Right cardiac atrium (tissue), 5 donors: ENCODE measurements at places on chromosomes 12 and 14. TPM values are rescaled to one million over a fixed set of nuclear protein-coding genes. Genes with fewer than 3 reads are reported as not detected.

- DNase-seq, result peak; percentile 68
Measured at GRCh38 chr12:2845280-2845679, 10.4 kb upstream of the NRIP2 start.

- DNase-seq, result no peak
Measured at GRCh38 chr14:69701857-69702256, 65.1 kb upstream of the SRSF5 start.

NTF3 gene
- total RNA-seq, result 0.53 TPM

ACRBP gene
- total RNA-seq, result 1.1 TPM

GRCh38 chr14:79511146-79511545 lies 700.2 kb downstream of the DIO2 start:
- DNase-seq, result no peak

GRCh38 chr14:77099425-77100167 lies 1.5 kb downstream of the CIPC start:
- DNase-seq, result no peak

C3AR1 gene
- 7.3 TPM for total RNA-seq

GRCh38 chr14:32841698-32842097 lies 97.0 kb upstream of the NPAS3 start:
- no peak for DNase-seq

DNA sequence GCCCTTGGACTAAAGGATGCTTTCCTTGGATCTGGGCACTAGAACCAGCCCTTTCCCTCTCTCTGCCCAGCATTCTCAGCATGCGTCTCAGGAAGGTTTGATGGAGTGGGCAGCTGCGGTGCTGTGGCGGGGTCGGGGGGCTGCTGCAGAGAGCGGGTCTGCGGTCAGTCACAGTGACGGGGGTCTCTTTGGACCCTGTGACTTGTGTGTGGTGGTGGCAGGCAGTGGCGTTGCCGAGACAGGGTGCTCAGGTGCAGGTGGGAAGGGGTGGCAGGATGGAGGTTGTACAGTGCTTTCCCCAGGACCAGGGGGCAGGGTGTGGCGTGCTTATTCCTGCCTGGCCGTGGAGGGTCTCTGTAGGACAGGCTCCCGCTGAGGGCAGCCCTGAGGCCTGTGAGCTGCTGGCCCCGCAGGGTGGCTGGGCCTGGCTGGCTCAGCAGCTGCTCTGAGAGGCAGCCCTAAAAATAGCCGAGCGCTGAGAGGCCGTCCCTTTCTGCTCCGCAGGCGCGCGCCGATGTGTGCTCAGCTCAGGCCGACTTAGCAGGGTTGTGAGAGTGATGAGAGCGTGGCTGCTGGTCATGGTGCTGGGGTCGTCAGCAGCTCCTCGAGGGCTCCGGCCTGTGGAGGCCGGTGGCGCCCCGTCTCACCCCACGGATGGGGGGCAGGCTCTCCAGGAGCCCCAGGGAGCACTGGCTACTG lies 9.7 kb downstream of the PACS2 start:
- peak; percentile 81 for DNase-seq

APOLD1 gene
- 17.5 TPM for total RNA-seq

GRCh38 chr12:56304872-56305590 lies 4.9 kb upstream of the CS start:
- DNase-seq, result no peak

DNA sequence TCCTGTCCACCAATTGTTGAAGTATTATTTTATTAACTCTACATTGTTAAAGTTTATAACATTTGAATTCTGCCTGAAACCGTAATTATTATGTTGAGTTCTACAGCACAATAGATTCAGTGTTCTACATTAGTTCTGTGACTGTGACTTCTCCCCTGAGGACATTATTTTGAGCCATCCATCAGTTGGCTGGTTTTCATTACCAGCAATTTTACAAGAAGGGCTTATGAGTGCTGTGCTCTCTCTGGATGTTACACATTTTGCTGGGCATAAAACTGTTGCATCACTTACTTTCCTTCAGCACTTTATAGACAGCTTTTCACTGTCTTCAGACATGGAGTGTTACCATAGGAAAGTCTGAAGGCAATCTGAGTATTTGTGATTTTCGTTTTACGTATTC lies 118.2 kb upstream of the KITLG start:
- no peak for DNase-seq

- DNase-seq, result no peak
Measured at GRCh38 chr12:130672089-130672820, 43.8 kb downstream of the RIMBP2 start.

GRCh38 chr12:109518820-109519665 lies 41.6 kb downstream of the UBE3B start:
- DNase-seq, result peak; percentile 76

- peak; percentile 73 for DNase-seq
Measured at GRCh38 chr12:120356567-120357030, 12.4 kb downstream of the MSI1 start.

- no peak for DNase-seq
Measured at GRCh38 chr12:100058482-100059029, 73.8 kb upstream of the ANKS1B start.

- DNase-seq, result no peak
Measured at GRCh38 chr14:96094211-96094610, 55.0 kb downstream of the C14orf132 start.

- DNase-seq, result no peak
Measured at GRCh38 chr14:103301512-103302354, 32.3 kb upstream of the EIF5 start.

- no peak for DNase-seq
Measured at GRCh38 chr12:26297396-26298070, 102.2 kb downstream of the SSPN start.

PMEL gene
- 1.3 TPM for total RNA-seq

KRT80 gene
- total RNA-seq, result not detected

DNA sequence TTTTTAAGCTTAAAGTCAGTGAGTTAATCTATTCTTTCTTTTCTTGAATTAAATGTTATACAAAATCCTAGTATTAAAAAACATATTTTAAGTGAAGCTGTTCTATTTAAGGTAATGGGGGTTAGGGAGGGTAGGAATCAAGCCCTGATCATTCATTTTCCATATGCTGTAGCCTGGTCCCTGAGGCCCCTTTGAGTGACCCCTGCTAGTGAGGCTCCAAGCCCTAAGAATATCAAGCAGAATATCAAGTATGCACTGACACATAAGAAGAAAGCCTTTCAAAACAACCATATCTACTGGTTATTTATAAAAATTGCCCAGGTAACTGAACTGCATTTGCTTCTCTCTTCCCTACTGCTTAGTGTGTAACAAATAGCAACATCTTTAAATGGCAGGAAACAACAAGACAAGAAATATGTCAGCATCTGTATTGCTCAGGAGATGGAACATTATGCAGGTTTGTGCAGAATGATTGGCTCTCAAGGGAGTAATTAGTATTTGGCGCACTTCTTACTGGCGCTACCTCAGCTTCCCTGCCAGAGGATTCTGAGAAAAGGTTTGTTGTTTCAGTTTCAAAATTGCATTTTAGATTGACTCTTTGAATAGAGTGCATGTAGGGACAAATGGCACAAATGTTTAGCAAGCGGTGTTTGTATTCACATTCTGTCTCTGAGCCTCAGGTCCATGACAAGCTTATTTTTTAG lies 223.0 kb downstream of the DUSP6 start:
- no peak for DNase-seq

GRCh38 chr12:132480623-132481132 lies 9.3 kb upstream of the FBRSL1 start:
- DNase-seq, result peak; percentile 35

GRCh38 chr12:106425061-106425702 lies 67.6 kb downstream of the POLR3B start:
- DNase-seq, result no peak

- DNase-seq, result no peak
Measured at GRCh38 chr14:89352976-89353765, 63.9 kb downstream of the FOXN3 start.

DNA sequence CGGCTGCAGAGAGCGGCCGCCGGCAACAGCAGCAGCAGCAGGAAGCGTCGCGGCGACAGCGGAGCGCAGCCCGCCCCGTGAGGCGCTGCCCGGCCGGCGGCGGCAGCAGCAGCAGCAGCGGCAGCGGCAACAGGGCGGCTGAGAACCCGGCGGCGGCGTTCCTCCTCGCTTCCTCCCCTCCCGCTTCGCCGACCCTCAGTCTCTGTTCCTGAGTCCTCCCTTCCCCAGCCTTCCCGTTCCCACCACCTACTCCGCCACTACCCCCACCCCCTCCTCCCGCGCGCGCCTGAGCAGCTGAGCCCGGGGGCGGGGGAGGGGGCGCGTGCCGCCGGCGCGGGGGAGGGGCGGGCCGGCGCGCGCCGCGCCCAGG lies 310 bp downstream of the BICDL1 start:
- DNase-seq, result no peak

- DNase-seq, result no peak
Measured at GRCh38 chr12:90959032-90959431, 4.1 kb upstream of the CCER1 start.

GRCh38 chr14:35247777-35248475 lies 44.3 kb upstream of the PSMA6 start:
- DNase-seq, result no peak

DNA sequence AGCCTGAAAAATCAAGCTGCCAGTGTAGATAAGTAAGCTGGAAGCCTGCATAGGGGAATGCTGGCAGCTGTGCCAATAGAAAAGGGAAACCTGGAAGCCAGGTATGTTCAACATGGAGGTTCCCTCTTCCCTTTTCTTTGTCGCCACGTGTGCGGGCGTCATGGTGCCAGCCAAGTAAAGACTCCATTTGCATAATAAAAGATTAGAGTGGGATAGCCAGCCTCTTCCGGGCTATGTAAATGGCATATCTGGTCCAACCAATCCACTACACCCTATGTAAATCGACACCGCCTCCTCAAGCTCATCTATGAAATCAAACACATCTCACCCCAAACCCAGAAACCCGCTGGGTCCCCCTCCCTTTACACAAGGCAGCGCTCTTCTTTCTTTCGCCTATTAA lies 5.6 kb upstream of the ADGRD1 start:
- DNase-seq, result no peak

DNA sequence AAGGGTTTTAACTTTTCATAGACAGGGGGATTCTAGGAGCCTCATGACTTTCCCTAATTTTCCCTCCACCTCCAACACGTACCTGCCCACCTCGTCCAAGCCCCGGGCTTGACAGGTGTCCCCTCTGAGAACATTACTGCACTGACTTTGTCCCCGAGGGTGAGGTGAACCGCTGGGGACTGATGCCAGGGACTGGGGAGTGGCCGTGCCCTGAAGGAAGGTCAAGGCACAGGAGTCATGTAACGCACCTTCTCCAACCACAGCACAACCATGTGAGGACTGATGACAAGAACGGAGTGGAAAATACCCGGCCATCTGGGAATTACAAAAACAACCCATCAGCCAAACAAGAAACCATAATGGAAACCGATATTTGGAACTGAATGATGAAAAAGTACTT lies 214.7 kb upstream of the C14orf180 start:
- DNase-seq, result no peak

DNA sequence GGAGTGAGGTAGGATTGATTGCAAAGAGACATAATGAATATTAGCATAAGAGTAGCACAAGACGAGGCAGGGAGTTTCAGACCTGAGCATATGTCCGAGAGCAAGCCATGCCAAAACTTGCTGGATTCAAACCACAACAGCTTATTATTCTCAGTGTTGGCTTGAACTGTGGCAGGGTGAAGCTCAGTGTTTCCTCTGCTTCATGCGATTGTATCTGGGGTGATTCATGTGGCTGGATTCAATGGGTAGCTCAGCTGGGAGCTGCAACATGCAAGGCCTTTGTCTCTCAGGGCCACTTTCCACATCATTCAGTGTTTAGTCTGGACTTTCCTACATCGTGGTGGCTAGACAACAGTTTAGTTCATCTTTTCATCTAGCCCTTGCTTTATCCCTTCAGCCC lies 22.1 kb upstream of the E2F7 start:
- no peak for DNase-seq

DNA sequence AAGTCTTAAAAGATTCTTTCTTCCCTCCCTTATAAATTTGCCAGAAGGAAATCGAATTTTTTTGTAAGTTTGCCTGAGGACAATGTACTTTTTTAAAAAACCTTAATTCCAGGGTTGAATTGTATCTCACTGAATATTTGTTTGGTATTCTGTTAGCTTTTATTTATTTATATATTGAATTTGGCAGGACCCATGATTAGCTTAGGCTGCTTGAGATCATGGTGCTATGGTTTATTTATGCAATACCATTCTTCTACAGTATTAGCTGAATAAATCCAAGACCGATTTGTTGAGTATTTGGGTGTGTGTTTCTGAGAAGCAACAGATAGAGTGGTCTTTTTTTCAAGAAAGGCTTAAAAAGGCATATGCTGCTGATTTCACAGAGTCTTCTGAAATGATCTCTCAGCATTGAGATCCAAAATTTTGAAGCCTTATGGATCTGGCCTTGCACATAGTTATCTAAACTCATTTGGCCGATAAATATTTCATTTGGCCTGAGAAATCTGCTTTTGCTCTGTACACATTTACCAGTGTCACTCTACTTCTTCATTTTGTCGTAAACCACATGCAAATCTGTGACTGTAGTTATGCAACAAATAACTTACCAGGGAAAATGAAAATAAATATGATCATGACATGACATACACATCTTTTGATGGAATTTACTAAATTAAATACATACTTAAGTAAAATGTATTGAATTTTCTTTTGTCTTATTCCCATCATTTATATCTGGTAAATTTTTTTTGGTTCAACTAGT lies 265.8 kb upstream of the FLRT2 start:
- DNase-seq, result no peak

- no peak for DNase-seq
Measured at GRCh38 chr12:24966951-24967564, 18.2 kb upstream of the BCAT1 start.

FLVCR2 gene
- 8.1 TPM for total RNA-seq

- DNase-seq, result no peak
Measured at GRCh38 chr12:67042697-67043131, 226.4 kb upstream of the CAND1 start.

DNA sequence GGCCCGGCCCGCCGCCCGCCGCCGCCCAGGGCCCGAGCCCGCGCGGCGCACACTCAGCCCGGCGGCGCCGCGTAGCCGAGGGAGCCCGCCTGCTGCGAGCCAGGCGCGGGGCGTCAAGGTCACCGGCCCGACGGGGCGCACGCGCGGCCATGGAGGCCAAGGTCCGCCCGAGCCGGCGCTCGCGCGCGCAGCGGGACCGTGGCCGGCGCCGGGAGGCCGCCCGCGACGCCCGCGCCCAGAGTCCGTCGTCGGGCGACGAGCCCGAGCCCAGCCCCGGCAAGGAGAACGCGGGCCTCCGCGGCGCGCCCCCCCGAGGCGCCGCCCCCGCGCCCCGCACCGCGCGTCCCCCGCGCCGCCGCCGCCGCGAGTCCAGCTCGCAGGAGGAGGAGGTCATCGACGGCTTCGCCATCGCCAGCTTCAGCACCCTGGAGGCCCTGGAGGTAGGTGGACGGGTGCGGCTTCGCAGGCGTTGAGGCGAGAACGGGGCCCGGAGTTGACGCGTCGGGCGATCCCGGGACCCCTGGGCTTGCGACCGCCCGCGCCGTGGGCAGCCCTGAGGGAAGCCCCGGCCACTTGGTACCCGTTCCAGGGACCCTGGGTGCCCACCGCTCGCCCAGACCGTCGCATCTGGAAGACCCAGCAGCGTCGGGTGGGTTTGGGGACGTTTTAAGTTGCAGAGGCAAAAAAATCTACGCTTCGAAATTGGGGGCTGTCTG lies 629 bp downstream of the FBRSL1 start:
- DNase-seq, result peak; percentile 75

GRCh38 chr12:29737644-29738043 lies 46.1 kb downstream of the TMTC1 start:
- no peak for DNase-seq

- DNase-seq, result no peak
Measured at GRCh38 chr12:57027805-57028153, 11.4 kb upstream of the TAC3 start.

KRT85 gene
- total RNA-seq, result not detected

- no peak for DNase-seq
Measured at GRCh38 chr12:31232361-31232965, 93.5 kb downstream of the SINHCAF start.

PMCH gene
- not detected for total RNA-seq
